ENCODE measurements at places on chromosomes 1 and 21.

DNA sequence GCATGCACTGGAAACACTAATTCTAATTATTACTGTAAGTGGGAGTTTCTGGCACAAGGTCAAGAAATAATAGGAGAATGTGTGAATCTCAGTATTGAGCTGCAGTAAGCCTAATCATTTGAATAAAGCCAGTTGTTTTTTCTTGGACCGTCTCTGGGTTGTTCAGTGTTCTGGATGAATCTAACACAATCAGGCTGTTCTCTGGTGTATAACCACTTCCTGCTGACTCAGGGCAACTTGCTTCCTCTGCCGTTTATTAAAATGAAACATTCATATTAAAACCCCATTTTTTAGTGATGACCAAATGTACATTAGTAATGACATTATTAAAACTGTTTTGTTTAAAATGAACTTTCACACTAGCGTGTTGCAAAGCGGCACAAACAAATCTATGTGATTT lies 273.1 kb upstream of the SNX7 start:
- DNase-seq = peak; percentile 57

DNA sequence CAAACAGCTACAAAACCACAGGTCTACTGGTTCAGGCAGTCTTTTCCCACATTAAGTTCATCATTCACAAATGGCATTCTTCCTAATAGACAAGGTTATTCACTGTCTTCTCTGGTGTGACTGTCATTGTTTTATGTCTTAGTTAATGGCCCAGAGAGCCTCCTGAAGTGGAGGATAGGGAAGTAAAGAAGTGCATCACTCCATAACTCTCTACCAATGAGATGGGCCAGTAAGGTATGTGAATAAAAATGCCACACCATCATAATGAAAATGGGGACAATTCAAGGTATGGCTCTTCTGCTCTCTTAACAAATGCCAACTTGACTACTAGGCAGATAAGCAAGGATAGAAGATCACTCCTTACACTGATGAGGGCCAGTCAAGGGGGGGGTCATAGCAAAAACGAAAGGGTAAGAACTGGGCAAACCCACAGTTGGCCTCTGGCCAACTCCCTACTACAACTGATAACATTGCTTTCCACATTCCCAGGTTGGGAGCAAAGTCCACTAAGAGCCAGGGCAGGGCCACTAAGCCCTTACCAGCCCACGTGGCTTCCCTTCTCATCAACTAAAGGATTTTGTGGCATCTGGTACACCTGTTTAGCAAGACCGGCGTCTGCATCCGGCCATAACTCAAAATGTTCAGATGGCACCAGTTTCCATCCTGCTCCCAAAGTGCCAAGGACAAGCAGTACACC lies 10.0 kb downstream of the PABPC4 start:
- DNase-seq = no peak

- DNase-seq = peak; percentile 29
Observed at GRCh38 chr21:38910390-38911067, 104.8 kb downstream of the ETS2 start.

DNA sequence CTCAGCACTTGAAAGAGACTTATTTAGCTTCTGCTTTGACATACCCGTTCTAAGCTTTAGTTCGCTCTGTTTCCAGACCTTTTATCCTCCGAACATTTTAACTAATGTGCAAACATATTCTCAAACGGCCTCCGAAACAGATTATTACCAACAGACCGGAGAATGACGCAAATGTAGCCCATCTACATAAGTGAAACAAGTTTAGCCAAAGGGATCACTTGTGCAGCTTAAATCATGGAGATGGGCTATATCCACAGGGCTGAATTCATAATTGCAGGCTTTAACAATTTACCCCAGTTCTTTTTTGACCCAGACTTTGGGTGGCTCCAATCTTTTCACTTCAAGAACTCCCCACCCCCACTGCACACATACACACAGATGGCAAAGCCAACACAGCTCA lies 119.7 kb downstream of the KCNH1 start:
- DNase-seq = no peak

- DNase-seq = no peak
Observed at GRCh38 chr1:95252422-95252821, 18.4 kb downstream of the RWDD3 start.

- DNase-seq = peak; percentile 72
Observed at GRCh38 chr1:41809692-41810091, 109.0 kb downstream of the HIVEP3 start.

DNA sequence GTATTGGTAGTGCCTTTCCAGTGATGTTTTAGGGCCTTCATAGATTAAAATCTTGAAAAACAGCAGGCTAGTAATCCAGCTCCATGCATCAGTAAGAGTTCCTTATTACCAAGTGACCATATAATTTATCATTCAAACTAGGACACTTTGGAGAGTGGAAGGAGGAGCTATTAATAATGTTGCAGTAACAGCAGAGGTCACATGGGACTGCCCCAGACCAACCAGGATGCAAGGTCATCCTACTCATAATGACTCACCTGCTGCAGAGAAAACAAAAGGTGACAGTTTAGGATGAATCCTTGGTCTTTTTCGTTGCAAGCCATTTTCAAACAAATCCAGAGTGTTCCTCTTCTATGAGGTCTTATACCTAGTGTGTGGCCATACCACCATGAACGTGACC lies 187.4 kb downstream of the NUF2 start:
- no peak for DNase-seq

GRCh38 chr1:18322368-18323032 lies 158.2 kb upstream of the KLHDC7A start:
- DNase-seq = peak; percentile 1

DNA sequence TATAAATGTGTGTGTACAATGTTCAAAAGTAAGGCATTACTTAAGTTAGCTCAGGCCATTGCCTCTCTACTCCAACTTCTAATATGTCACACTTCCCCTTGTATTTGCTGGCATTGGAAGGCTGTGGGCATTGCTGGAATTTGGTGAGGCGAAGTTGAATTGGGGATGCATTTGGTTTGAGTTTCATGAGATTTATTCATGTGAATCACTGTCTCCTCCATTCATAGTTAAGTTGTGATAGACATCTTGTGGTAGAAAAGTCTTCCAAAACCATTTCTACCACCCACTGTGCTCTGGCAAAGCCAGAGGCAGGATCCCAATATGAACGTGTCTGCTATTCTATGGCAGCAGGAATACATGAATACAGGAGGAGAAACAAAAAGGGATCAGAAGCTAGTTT lies 397.8 kb upstream of the USP24 start:
- no peak for DNase-seq

- DNase-seq = no peak
Observed at GRCh38 chr1:77538956-77539518, 143.4 kb downstream of the ZZZ3 start.

GRCh38 chr1:147337040-147337630 lies 94.7 kb downstream of the CHD1L start:
- no peak for DNase-seq

DNA sequence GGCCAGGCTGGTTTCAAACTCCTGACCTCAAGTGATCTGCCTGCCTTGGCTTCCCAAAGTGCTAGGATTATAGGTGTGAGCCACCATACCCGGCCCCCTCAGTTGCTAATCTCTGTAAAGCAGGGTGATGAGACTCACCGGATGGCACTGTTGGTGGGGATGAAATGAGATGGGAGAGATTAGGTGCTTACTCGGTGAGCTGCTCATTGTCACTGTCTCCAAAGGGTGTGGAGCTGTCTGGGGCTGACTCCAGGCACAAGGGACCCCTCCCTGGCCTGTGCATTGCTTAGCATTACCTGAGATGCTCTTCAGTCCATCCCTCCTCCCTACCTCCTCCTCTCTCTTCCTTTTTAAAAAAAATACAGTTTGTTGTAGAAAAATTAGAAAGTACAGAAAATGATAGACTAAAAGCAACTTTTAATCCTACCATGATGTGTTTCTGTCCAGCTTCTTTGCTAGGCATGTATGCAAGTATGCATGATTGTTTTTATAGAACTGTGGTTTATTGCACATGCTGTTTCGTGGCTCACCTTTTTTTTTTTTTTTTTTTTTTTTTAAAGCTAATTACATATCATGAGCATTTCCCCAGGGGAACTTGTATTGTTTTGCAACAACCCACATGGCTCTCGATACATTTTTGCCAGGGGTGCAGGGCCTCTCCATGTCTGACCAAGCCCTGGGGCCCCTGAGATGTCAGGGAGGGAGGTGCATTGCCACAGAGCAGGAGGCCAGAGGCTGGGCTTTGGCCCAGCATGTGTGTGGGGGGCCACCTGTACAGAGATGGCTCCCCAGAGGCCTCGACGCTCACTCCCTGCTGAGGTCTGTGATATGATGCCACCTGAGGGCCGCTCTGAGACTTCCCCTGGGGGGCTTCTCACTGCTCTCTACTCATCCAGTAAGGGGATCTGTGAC lies 55.4 kb downstream of the ARHGEF10L start:
- DNase-seq = no peak

GRCh38 chr1:79196211-79196610 lies 189.7 kb upstream of the ADGRL4 start:
- DNase-seq = no peak

GRCh38 chr1:1345384-1345783 lies 3.8 kb downstream of the DVL1 start:
- no peak for DNase-seq

DNA sequence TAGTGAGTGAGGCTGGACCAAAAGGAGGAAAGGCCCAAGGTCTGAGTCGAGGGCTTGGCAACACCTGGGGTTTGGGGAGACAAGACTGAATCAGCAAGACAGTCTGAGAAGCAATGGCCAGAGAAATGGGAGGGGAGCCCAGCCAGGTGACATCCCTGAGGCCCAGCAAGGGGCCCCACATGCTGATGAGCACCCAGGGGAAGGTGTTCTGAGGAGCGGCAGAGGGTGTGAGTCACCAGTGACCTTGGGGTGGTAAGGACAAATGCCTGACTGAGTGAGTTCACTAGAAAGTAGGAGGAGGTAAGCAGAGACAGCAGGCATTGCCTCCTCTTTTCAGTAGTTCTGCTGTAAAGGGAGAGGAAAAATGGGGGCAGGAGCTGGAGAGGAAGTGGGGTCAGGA lies 192.4 kb upstream of the GALNT2 start:
- no peak for DNase-seq

DNA sequence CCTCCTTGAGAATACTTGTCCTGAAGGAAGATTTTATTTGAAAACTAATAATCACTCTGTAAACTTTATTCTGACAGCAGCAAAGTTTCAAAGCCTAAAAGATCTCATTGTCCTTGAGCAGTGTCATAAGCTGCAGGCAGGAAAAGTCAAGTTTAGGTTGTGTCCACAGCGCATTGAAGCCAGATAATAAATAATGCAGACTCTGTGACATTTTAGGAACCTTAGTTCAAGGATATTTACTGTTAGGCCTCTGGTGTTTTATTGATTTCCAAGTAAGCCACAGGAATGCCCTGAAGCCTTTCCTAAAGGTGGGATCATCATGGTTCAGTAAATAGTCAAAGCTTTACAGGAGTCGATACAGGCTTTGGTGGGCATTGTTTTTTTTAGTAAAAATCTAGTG lies 356.4 kb upstream of the SGIP1 start:
- no peak for DNase-seq

- no peak for DNase-seq
Observed at GRCh38 chr1:47934243-47934805, 62.9 kb downstream of the TRABD2B start.

- DNase-seq = no peak
Observed at GRCh38 chr1:162011337-162012012, 12.2 kb downstream of the OLFML2B start.

DNA sequence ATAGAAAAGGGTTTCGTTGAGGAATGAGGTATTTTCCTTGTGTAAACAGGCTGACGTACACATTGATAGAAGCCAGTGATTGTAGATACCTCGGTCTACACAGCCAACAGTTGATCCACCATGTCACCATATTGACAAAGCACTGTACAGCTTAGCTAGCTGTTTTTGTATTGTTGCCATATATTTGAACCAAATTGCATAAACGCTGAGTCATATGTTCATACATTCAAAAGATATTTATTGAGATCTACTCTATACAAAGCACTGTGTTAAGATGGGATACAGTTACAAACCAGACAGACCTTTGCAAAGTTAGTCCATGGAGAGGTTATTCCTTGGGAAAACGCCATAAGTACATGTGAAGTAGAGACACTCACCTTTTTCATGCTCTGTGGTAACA lies 132.4 kb upstream of the ATP1B1 start:
- no peak for DNase-seq

GRCh38 chr1:115356356-115356755 lies 18.3 kb upstream of the NGF start:
- no peak for DNase-seq

- no peak for DNase-seq
Observed at GRCh38 chr1:218547957-218548730, 203.0 kb downstream of the TGFB2 start.

DNA sequence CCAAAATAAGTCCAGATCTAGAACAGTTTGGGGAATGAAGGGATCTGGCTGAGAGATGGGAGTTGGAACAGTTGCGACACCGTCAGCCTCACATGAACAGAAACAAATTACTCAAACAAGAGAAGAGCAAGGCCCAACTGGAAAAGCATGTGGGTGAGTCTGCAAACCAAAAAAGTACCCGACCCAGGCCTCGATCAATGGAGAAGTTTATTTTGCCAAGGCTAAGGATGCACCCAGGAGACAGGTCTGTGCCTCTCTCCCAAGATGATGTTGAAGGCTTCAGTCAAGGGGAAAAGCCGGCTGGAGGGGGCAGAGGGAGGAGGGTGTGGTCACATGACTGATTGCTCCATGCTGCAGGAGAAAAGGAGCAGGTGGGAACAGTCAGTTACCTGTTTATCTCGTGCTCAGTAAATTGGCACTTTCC lies 42.3 kb downstream of the KRTAP10-1 start:
- DNase-seq = no peak

GRCh38 chr1:167169642-167170041 lies 51.0 kb upstream of the POU2F1 start:
- DNase-seq = no peak

GRCh38 chr1:198858033-198858432 lies 219.2 kb downstream of the PTPRC start:
- no peak for DNase-seq

DNA sequence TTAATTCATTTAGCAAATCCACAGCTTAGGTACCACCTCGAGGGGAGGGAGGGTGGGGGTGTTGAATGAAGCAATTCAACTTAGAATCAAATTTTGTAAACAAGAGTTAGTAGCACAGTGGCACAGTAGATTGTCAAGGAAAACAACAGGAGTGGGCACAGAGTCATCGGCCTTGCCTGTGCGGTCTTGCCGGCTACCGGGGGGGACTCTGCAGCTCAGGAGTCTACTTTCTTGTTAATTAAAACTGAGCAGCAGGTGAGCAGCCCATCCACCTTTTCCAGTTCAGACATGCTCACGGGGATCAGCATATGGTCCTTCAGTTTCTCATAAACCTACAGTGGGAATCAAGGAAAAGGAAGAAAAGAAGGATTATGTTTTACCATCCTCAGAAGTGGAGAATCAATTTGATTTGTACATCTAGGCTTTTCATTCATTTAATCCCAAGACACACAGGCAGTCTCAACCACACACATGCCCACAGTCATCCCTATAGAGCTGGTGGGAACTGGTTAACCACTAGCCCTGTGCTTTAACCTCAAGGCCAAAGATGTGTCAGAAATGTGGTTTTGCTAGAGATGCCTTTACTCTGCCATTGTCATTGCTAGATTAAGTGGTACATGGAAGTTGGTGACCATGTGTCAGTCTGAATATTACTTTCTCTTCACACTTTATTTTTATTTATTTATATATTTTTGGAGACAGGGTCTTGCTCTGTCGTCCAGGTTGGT lies 45.0 kb upstream of the BCL10 start:
- DNase-seq = no peak

All from suppressor macrophage treated with lipopolysaccharide for 1 hour (primary cell).